ENCODE measurements at places on chromosomes 16 and 17. TPM values are rescaled to one million over a fixed set of nuclear protein-coding genes. Genes with fewer than 3 reads are reported as not detected.

KRTAP2-3 gene
- total RNA-seq = not detected

MT1F gene
- total RNA-seq = 48.4 TPM

TBC1D3E gene
- total RNA-seq = not detected

CRK gene
- total RNA-seq = 22.9 TPM

DBNDD1 gene
- 0.70 TPM for total RNA-seq

AATK gene
- 0.48 TPM for total RNA-seq

COQ9 gene
- total RNA-seq = 35.2 TPM

DNA sequence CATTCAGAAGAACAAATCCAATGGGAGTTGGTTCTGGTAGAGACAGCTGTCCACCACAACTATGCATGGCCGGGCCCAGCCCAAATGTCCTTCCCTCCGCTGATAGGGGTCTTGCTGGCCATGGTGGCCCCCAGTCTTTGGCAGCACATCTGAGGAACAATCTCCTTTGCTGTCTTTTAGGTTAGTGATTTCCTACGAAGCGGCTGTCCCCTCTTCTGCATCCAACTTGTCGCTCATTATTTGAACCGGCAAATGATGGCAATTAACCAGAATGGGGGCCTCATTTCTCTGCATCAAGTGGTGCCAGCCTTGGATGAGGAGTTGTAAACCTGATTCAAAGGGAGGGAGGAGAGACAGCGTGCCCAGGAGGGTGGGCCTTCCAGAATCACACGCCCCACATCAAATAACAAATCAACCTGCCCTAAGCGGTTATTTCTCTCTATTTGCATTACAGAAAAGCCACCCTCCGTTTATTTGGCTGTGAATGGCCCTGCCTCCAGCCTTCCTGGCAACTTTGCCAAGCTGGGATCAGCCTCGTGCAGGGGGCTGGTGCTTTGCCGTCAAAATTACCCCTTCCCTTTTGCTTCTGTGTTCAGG lies 156.5 kb downstream of the RGS9 start:
- H3K27me3 ChIP-seq = no peaks in the 10 kb centered on the region
- H3K4me3 ChIP-seq = no peak overlapping the region
- DNase-seq = no peak

DNA sequence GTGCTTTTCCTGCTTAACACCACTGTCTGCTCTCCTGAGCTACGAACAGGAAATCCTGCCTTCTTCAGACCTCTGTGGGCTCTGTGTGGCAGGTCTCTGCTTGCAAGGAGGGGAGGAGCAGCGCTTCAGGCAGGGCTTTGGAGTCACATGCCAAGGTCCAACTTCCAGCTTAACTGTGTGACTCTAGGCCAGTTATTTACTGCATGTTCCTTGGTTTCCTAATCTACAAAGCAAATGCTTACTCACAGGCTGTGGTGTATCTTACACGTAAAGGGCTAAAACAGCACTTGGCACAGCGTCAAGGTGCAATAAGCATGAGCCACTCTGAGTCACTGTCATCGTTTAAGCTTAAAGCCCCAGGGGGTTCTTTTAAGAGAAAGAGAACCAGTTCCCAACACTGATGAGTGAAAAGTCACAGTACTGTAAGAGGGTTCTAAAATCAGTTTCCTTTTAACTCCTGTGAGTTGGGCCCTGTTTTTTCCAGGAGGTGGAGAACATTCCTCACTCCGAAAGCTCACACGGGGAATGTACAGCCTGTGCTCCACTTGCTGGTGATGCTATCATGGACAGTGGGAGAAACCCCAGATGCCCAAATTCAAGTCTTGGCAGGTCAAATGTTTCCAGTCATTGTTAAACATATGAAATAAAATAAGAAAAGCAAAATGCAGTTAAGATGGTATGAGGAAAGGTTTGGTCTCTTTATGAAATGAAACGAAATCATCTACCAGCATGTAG lies 54.1 kb upstream of the BCAR1 start:
- H3K4me1 ChIP-seq = peaks cover 23% of the 10 kb centered on the region
- peak; percentile 72 for DNase-seq
- no peaks in the 10 kb centered on the region for H3K27me3 ChIP-seq
- peak overlapping the region; percentile 86 for H3K27ac ChIP-seq
- H3K4me3 ChIP-seq = peak overlapping the region; percentile 65

GRCh38 chr17:52696362-52696761 lies 537.8 kb upstream of the CA10 start:
- DNase-seq = no peak
- no peaks in the 10 kb centered on the region for H3K36me3 ChIP-seq
- no peak overlapping the region for H3K27ac ChIP-seq
- H3K4me1 ChIP-seq = no peaks in the 10 kb centered on the region

- DNase-seq = peak; percentile 83
- peaks cover 8% of the 10 kb centered on the region for H3K27me3 ChIP-seq
- H3K36me3 ChIP-seq = peaks cover 6% of the 10 kb centered on the region
- H3K4me3 ChIP-seq = peak overlapping the region; percentile 42
Observed at GRCh38 chr16:78775161-78775561, 675.7 kb downstream of the WWOX start.

- peaks cover 58% of the 10 kb centered on the region for H3K4me1 ChIP-seq
- H3K27me3 ChIP-seq = no peaks in the 10 kb centered on the region
- peaks cover 11% of the 10 kb centered on the region for H3K36me3 ChIP-seq
- no peak for DNase-seq
- H3K27ac ChIP-seq = no peak overlapping the region
Observed at GRCh38 chr17:78117027-78117981, 11.3 kb downstream of the TMC6 start.

GRCh38 chr16:81264386-81264785 lies 25.9 kb downstream of the BCO1 start:
- no peak overlapping the region for H3K4me3 ChIP-seq
- DNase-seq = no peak
- H3K4me1 ChIP-seq = peaks cover 9% of the 10 kb centered on the region
- H3K27ac ChIP-seq = no peak overlapping the region
- peaks cover 18% of the 10 kb centered on the region for H3K27me3 ChIP-seq

DNA sequence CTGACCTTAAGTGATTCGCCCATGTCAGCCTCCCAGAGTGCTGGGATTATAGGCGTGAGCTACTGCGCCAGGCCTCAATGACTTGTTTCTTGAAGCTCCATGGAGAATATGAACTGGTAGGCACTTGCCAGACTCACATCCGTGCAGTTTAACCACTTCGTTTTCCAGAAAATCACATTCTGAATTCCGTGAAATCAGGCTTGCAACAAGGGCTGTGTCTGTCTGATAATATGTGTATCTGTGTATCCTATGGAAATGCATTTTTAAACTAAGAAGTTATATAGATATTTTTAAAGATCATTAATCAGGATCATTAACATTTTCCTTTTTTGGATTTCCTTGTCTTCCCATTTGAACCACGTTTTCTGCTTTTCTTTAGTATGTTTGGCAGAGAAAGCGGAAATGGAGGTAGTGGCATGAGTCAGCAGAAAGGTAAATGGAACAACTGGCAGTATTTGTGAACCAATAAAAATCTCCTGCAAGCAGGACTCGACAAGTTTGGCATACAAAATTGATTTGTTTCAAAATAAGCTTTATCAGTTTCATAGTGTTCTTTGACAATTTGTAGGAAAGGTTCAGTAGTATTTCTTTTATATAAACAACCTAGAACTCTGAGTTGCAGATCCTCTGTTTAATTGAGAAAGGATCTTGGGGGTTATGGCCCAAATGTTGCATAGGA lies 33.0 kb downstream of the USP10 start:
- H3K4me3 ChIP-seq = no peak overlapping the region
- no peaks in the 10 kb centered on the region for H3K27me3 ChIP-seq
- DNase-seq = no peak
- peaks cover 5% of the 10 kb centered on the region for H3K36me3 ChIP-seq
- no peak overlapping the region for H3K27ac ChIP-seq

GRCh38 chr17:45162025-45162687 lies 481 bp downstream of the HEXIM2 start:
- peak overlapping the region; percentile 92 for H3K4me3 ChIP-seq
- H3K27me3 ChIP-seq = no peaks in the 10 kb centered on the region
- peaks cover 20% of the 10 kb centered on the region for H3K36me3 ChIP-seq
- peaks cover 42% of the 10 kb centered on the region for H3K4me1 ChIP-seq

- no peak for DNase-seq
- no peak overlapping the region for H3K4me3 ChIP-seq
- H3K27ac ChIP-seq = no peak overlapping the region
- peaks cover 88% of the 10 kb centered on the region for H3K27me3 ChIP-seq
- H3K36me3 ChIP-seq = peaks cover 2% of the 10 kb centered on the region
Observed at GRCh38 chr16:86504315-86505184, 5.8 kb upstream of the FOXF1 start.

DNA sequence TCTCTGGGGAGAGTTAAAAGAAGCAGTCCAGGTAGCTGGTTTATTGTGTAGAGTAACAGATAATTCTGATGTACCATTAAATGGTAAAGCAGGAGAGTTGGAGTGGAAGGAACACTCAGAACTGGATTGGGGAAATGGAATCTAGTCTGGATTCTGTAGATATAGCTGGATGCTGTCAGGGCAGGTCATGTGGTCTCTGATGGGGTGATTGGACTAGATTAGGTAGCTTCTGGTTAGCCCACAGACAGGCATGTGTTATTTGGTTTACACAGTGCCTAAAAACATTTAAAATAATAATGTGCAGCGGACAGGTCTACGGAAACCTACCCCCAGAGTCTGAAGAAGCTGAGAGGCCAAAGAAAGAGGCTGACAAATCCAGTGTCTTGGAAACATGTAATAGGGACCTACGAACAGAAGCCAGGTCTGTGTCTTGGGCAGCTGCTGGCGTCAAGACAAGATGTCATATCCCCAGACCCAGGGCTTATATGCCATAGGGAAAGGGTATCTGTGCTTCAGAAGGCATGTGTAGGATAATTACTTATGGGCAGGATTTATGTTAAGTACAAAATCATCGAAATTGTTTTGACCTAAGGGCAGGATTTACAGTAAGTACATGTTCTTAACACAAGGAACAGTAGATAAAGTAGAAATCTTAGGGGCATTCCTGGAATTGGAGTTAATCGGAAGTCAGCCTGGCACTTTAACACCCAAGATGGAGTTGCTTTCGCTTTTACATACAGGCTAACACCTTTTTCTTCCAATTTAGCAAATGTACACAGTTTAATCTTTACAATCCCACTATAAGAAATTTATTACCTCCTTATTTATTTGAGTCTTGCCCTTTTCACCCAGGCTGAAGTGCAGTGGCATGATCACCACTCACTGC lies 12.4 kb downstream of the LUC7L3 start:
- peak overlapping the region; percentile 25 for H3K4me3 ChIP-seq
- peaks cover 9% of the 10 kb centered on the region for H3K36me3 ChIP-seq
- no peaks in the 10 kb centered on the region for H3K27me3 ChIP-seq

DNA sequence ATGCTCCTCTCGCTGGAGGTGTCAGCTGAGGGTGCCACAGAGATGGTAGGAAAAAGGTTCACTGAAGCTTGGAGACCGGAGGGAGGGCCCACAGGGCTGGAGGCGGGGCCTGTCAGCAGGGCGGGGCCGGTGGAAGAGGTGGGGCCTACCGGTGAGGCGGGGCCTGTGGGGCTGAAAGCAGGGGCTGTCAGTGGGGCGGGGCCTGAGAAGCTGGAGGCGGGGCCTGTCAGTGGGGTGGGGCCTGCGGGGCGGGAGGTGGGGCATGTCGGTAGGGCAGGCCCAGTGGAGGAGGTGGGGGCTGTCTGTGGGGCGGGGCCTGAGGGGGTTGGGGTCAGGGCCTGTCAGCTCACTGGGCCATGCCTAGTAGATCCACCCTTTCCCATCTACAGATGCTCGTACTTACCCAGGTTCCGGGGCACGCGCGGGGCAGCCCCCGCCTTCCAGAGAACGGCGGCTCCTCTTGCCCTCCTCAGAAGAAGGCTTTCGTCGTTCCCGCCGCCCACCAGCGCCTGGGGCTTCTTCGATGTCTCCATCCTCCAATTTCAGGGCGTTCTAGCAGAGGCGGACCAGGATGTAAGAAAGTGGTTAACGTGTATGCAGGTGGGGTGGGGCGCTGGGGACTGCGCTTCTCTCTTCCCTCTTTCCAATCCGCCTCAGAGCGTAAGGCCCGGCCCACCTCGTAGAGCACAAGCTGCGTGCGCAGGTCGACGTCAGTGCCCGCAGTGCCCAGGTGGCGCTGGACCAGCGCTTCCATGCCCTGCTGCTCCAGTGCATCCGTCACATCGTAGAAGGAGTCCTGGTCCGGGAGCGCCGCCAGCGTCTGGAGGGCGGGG lies 9.8 kb downstream of the TMEM208 start:
- DNase-seq = peak; percentile 93
- H3K27ac ChIP-seq = peak overlapping the region; percentile 64
- H3K36me3 ChIP-seq = peaks cover 27% of the 10 kb centered on the region
- H3K4me1 ChIP-seq = peaks cover 14% of the 10 kb centered on the region
- H3K27me3 ChIP-seq = no peaks in the 10 kb centered on the region

DNA sequence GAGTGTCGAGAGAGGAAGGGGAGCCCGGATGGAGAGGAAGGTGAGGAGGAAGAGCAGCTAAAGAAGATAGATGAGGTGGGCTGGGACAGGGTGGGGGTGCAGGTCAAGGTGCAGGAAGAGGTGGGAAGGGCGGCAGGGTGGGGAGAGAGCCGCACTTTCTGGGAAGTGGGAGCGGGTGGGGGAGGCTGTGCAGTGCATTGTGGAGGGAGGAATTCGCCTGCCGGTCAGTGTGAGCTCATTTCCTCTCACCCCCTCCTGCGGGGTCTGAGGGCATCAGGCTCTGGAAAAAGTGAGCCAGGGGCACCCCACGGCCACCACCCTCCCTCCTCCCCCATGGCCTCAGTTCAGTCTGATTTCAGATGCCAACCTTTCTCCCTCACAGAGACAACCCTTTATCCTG lies 2.5 kb upstream of the ARHGAP23 start:
- peaks cover 56% of the 10 kb centered on the region for H3K27me3 ChIP-seq
- H3K4me3 ChIP-seq = no peak overlapping the region
- H3K36me3 ChIP-seq = no peaks in the 10 kb centered on the region
- DNase-seq = no peak
- H3K27ac ChIP-seq = no peak overlapping the region

DNA sequence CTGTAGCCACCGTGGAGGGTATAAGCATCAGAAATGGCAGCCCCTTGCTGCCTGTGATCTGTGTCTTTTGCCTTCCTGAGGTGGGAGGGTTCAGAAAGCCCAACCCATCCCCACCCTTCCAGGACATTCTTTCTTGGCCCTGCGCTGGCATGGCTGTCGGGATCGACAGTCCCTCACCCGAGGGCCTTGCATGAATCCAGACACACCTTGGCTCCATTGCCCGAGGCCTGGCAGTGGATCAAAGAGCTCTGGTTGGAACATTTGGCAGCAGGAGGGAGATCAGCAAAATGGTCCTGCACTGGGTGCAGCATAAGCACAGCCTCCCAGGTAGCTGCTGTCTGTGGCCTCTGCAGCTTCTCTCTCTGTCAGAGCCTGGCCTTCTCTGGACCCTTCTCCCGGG lies 246.6 kb upstream of the MAF start:
- no peak for DNase-seq
- H3K4me3 ChIP-seq = no peak overlapping the region
- no peaks in the 10 kb centered on the region for H3K36me3 ChIP-seq
- peaks cover 38% of the 10 kb centered on the region for H3K4me1 ChIP-seq
- H3K27ac ChIP-seq = no peak overlapping the region

DNA sequence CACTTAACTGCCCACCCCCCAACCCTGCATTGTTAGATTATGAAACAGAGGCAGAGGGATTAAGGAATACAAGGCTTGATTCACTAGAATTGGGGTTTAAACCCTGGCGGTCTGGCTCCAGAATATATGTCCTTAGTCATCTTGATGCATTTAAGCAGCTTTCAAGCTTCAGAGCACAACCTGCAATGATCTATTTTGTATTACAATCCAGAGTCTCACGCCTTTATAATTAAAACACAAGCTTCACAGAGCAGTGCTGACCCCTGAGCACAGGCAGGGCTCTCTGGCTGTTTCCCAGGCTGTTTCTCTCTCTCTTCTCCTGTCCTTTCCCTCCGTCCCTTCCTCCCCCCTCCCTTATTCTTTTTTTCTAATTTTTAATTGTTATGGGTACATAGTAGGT lies 209.1 kb downstream of the SPECC1 start:
- H3K4me1 ChIP-seq = no peaks in the 10 kb centered on the region
- no peak for DNase-seq
- H3K27me3 ChIP-seq = no peaks in the 10 kb centered on the region
- H3K4me3 ChIP-seq = no peak overlapping the region
- no peak overlapping the region for H3K27ac ChIP-seq
